ENCODE measurements at places on chromosomes 2 and 18.
A peak's percentile ranks its signal among the peaks of the same experiment; 100 is the strongest.

DNA sequence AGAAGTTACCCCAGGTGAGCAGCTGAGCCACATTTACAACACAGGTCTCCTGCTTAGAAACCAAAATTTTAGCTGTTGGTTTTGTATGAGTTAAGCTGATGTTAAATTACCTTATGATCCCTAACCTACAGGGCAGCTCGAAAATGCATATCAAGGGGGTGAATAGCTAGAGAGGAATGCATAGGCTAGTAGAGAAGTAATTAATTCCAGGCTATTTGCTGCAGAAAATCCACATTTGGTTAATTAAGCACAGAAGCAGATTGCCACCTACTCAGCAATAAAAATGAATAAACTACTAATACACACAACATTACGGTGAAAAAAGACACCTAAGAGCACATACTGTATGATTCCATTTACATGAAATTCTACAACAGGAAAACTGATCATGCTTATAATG is 91.4 kb downstream of the OSBPL1A start:
- DNase-seq, result no peak

- DNase-seq, result no peak
Measured at GRCh38 chr2:152583512-152584229, 133.6 kb downstream of the PRPF40A start.

GRCh38 chr2:223418604-223419199 is 183.5 kb downstream of the SCG2 start:
- DNase-seq, result no peak

DNA sequence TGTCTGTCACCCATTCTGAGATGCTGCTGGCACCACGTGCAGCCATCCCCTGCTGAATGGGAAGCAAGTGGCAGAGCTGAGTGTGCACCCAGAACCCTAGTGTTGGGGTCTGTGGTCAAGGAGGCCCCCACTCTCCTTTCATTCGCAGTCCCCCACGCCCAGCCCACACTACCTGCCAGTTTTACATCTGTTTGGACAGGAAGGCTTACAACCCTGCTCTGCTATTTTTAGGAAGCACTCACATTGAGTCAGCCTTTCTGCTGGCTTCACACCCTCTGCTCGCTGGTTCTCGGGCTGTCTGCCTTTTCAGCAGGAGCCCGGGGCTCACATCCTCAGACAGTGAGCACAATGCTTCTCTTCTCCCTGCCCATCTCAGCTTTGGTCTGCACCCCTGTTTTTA is 10.7 kb upstream of the ADCY3 start:
- peak; percentile 84 for DNase-seq

DNA sequence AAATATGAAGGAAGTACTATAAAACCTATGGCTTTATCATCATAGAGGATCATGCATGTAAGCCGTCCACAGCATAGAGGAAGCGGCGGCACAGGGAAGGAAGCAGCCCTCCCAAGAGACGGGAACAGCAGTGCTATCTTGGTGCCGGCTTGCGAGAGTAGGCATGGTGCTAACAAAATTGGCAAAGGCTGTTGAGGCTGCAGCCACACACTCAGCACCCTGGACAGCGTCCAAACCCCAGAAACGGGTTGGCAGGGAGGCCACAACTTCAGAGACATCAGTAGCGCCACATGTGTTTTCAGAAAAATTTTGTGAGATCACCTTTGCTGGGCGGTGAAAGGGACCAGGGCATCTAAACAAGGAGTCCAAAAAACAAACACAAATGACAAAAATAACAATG is 37.7 kb downstream of the NETO1 start:
- DNase-seq, result no peak

- no peak for DNase-seq
Measured at GRCh38 chr2:206435742-206436141, 7.6 kb upstream of the ADAM23 start.

- DNase-seq, result no peak
Measured at GRCh38 chr2:120823551-120823950, 87.9 kb downstream of the GLI2 start.

DNA sequence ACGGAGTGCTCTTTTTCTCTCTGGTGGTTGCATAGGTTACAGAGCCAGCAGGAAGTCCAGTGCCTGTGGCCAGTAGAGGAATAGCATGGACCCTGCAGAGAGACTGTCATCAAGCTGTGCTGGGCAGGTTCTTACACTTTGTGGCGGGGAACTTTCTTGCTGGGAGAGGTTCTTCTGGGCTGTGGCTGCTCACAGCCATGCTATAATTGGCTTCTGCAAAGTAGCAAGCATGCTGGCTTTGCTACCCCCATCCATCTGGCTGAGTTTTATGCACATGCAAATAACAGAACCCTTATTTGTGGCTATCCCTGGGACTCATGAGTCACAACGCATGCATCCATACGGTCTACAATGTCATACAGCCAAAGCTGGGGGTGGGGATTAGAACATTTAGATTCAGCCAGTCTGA is 68.9 kb downstream of the PLCL1 start:
- no peak for DNase-seq

DNA sequence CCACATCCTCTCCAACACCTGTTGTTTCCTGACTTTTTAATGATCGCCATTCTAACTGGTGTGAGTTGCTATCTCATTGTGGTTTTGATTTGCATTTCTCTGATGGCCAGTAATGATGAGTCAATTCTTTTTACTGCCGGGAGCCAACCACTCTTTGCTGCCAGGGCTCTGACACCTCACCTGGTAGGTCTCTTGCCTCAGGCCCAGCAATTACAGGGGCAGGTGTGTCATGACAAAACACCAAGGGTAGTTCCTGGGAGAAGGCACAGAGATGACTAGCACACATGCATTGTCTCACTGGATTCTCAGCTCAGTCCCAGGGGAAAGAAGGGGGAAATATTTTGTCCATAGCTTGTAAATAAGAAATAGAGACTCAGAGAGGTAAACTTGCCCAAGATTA is 122.3 kb downstream of the CHST9 start:
- no peak for DNase-seq

- no peak for DNase-seq
Measured at GRCh38 chr18:78558948-78559347, 420.7 kb upstream of the SALL3 start.

- no peak for DNase-seq
Measured at GRCh38 chr2:129689653-129690448, 289.6 kb upstream of the RAB6C start.

- peak; percentile 66 for DNase-seq
Measured at GRCh38 chr2:64283641-64284361, 139.6 kb upstream of the PELI1 start.

GRCh38 chr2:199999166-199999565 is 43.8 kb downstream of the MAIP1 start:
- no peak for DNase-seq

DNA sequence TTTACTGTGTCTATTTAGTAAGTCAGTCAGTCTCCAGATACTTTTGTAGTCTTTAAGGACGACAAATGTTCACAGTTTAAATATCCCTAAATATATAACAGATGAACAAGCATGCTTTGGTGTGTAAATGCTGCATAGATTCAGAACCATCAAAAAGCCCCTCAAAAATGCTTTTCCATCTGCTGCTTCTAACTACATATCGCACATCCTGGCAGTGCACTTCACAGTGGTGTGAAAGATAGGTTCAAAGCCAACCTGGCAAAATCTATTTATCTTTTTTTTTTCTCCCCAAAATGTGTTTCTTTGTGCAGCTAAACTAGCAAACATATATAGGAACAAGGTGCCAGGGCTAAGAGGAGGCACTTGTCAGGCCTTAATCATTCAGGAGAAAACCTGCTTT is 753.8 kb downstream of the PLCL1 start:
- DNase-seq, result no peak

DNA sequence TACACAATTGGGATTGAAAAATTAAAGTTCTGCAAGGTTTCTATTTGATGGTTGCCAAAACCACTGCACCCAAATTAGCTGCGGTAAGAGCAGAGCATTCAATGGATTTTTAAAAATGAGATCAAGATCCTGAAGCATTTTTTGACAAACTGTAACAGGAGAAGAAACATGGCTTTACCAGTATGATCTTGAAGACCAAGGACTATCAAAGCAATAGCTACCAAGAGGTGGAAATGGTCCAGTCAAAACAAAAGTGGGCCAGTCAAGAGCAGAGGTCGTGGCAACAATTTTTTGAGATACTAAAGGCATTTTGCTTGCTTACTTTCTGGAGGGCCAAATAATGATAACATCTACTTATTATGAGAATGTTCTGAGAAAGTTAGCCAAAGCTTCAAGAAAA is 186.8 kb downstream of the RDH14 start:
- DNase-seq, result no peak

DNA sequence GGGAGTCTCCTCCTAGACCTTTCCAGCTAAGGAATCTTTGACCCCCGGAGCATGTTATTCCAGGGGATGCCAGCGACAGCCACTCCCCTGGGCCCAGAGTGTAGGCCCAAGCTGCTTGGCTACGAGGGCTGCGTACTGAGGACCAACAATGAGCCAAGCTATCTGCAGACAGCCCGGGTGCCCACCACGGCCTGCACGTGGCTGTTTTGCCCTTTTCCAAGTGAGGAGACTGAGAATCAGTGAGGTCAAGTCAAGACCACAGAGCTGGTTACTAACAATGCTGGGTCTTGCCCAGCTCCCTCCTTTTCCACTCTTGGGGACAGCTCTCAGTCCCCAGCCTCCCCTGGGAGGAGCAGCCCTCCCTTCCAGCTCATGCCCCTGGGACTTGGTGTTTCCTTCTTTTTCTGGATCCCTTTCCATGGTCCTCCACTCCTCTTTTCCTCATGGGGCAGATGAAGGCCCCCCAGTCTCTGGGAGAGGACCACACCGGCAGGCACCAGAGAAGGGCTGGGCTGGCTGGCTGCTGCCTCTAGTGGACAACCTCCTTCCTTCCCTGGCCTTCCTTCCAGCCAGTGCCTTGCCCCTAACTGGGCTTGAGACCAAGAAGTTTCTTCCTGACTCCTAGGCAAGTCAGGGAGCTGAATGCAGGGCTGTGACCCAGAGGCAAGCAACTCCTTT is 550 bp upstream of the MALL start:
- no peak for DNase-seq

DNA sequence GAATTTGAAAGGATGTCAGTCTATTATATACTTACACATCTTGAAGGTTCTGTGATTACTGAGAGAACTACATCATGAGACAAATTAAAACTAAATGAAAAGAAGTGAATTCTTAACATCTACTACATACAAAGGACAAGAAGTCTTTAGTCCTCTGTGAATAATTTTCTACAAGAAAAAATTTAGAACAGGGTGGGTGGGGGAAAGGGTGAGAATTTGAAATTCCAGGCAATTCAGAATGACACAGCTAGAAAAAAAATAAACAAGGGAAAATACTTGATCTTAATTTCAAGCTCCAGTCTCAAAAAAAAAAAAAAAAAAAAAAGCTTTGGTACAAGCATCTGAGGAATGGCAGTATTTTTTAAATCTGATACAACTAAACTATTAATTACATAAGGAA is 15.5 kb downstream of the CUL3 start:
- no peak for DNase-seq

DNA sequence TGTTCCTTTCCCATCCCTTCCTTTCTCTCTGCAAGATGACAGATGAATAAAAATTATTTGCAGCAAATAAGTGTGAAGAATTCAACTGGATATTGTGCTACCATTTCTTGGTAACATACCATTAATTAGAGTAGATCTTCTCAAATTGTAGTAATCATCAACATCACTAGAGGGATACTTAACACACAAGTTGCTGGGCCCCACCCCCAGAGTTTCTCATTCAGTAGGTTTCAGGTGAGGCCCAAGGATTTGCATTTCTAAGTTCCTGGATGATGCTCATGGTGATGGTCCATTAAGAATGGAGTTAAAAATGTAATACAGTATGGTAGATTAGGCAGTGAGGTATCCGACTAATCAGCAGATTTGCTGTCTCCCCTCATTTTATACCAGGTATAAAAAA is 594.0 kb downstream of the ERBB4 start:
- no peak for DNase-seq

DNA sequence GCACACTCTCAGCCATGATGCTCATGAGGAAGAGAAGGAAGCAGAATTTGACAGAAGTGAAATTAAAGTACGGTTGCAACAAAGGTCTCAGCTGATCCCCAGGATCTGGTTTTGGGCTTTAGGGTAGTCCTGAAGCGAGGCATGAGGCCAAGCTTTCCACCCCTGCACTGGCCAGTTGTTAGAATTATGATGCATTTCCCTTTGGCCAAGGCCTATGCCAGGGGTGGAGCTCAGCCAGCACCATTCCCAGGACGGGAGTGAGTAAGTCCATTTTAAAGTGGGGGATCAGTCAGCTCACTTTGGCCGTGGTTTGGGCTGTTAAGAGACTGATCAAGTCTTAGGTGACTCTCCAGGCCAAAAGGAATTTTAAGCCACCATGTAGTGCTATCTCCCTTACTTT is 314.5 kb upstream of the MMADHC start:
- DNase-seq, result no peak

GRCh38 chr18:23274638-23275482 is 139.6 kb downstream of the CABLES1 start:
- DNase-seq, result no peak

DNA sequence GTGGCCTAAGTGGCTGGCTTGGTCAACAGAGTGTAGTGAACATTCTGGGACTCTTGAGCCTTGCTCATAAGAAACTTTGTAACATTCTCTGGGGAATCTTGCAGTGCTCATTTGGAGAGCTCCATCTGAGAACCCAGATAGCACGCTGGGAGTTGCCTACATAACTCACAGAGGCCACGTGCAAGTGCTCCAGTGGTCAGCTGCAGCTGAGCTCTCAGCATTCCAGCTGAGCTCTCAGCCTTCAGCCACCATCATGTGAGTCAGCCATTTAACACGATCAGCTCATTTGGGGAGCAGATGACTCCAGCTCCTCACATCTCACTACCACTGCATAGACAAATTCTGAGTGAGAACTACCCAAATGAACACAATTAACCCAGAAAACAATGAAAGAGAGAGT is 25.5 kb upstream of the CTNNA2 start:
- no peak for DNase-seq

GRCh38 chr2:165373278-165374010 is 96.1 kb upstream of the CSRNP3 start:
- no peak for DNase-seq

DNA sequence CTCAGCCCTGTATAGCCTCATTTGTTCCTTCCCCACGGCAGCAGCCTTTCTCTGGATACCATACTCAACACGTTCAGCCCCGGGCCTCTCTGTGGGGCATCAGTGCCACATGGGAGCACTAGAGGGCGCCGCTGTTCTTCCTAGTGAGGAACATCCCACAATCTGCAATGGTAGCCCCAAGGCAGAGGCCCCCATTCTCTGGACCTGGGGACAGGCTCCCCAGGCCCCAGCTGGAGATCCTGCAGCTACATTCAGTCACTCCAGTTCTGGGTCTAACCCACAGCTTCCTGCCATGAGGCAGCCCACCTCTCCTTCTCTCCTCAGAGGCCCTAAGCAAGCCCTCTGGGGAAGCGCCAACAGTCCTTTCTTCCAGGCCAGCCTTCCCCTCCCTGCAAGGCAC is 14.2 kb upstream of the SFXN5 start:
- DNase-seq, result peak; percentile 90

Data from GM13977 (cell line).